ENCODE measurements at places on chromosomes 6 and 20. TPM values are rescaled to one million over a fixed set of nuclear protein-coding genes. Genes with fewer than 3 reads are reported as not detected.

EMILIN3 gene
- polyA plus RNA-seq = 12.6 TPM

GRCh38 chr6:35165630-35166071 lies 24.5 kb upstream of the TCP11 start:
- DNase-seq = no peak

ARMH2 gene
- not detected for polyA plus RNA-seq

DNA sequence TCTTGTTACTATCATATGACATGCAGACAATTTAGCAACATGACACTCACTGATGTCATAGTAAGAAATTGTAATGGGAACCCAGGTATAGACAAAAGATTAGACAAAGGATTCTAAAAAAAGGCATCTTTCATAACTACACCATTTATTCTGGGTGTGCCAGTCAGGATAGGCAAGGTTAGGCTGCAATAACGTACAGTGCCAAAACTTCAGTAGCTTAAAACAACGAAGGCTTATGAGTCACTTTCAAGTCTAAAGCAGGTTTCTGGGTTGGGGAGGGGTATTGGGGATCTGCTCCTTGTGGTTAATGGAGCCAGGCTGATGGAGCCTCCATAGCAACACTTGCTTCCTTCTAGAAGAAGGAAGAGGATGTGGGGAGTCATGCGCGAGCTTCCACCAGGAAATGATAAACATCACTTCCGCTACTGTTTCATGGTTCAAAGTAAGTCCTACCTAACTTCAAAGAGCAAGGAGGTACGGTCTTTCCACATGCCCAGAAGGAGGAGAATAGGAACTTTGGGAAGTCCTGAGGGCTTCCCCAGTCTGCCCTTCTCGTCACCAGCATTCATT lies 2.0 kb upstream of the GTSF1L start:
- DNase-seq = no peak

DNA sequence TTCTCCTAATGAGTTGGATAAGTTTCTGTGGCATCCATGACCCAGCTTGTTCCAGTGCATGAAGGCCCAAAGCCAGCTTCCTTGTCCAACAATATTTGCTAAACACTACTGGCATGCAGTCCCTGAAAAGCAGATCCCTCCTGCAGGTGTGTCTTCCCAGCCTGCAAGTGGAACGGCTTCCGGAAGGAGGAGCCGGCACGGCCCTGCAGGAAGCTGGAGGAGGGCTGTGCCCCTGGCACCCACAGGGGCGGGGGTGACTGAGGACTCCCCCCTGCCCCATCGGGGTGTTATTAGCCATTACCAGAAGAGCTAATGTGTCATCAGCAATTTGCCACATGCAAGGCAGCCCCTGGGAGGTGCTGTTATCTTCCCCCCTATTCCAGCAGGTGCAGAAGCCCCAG lies 27.4 kb downstream of the NPEPL1 start:
- no peak for DNase-seq

- DNase-seq = no peak
Measured at GRCh38 chr20:43415661-43416430, 41.9 kb upstream of the SRSF6 start.

HLA-DQB1 gene
- 3.8 TPM for polyA plus RNA-seq

- DNase-seq = no peak
Measured at GRCh38 chr20:59576216-59576953, 28.0 kb upstream of the PHACTR3 start.
